ENCODE measurements at places on chromosomes 12 and 14.

- DNase-seq, result no peak
Observed at GRCh38 chr12:80714846-80715245, 1.9 kb upstream of the MYF5 start.

- no peak for DNase-seq
Observed at GRCh38 chr14:39875028-39875427, 442.8 kb upstream of the FBXO33 start.

GRCh38 chr12:94078138-94078723 is 70.1 kb upstream of the PLXNC1 start:
- no peak for DNase-seq

- DNase-seq, result no peak
Observed at GRCh38 chr12:64561302-64562136, 48.8 kb upstream of the RASSF3 start.

GRCh38 chr14:33280646-33281045 is 342.0 kb downstream of the NPAS3 start:
- no peak for DNase-seq

- DNase-seq, result no peak
Observed at GRCh38 chr14:24066496-24067132, 4.7 kb upstream of the CPNE6 start.

DNA sequence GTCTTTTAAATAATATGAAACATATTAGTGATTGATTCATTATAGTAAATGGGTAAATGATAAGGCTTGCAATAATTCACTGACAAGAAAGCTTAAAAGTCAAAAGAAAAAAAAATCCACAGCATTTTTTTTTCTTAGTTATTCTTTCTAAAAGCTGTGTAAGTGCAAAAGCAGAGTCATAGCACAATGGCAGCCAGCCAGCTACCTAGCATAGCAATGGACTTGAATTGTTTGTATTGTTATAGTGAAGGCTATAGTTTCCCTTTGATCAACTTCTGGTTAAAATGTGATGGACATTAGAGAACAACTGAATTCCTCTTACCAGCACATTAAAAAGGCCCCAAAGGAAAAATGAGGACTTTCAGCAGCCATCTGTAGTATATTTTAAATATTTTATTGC is 232.1 kb downstream of the NAV3 start:
- no peak for DNase-seq

DNA sequence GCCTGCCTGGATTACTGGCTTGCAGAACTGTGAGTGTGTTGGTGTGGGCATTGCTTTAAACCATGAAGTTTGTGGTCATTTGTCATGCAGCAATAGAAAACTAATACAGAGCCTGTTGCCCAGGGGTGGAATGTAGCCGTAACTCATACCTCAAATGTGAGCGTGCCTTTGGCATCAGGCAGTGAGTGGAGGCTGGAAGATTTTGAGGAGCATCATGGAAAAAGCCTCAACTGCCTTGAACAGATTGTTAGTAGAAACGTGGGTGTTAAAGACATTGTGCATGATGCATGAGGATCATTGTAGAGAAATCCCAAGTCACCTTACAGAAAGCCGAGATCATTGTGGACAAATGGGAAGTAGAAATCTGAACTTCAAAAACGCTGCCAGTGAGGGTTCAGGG is 580.5 kb downstream of the AACS start:
- no peak for DNase-seq

DNA sequence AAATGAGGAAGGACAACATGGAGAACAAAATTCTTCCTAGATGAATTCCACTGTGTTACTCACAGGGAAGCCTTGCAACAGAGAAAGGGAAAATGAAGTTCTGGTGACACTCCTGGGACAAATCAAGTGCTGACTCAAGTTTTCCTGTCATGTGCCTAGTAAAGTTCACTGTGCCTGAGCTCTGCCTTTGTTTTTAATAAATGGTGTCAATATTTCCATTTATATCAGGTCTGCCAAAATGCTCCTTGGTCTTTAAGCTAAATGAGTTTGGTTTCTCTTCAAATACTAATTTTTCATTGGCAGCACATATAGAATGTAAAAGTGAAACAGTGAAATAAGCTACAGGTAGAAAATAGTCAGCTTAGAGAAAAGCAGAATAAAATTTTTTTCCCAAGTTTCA is 33.0 kb downstream of the HIGD1C start:
- peak; percentile 16 for DNase-seq
